ENCODE measurements at places on chromosomes 3 and 15.
A peak's percentile ranks its signal among the peaks of the same experiment; 100 is the strongest.

GRCh38 chr3:173553635-173554280 is 156.2 kb downstream of the NLGN1 start:
- DNase-seq: peak; percentile 78

DNA sequence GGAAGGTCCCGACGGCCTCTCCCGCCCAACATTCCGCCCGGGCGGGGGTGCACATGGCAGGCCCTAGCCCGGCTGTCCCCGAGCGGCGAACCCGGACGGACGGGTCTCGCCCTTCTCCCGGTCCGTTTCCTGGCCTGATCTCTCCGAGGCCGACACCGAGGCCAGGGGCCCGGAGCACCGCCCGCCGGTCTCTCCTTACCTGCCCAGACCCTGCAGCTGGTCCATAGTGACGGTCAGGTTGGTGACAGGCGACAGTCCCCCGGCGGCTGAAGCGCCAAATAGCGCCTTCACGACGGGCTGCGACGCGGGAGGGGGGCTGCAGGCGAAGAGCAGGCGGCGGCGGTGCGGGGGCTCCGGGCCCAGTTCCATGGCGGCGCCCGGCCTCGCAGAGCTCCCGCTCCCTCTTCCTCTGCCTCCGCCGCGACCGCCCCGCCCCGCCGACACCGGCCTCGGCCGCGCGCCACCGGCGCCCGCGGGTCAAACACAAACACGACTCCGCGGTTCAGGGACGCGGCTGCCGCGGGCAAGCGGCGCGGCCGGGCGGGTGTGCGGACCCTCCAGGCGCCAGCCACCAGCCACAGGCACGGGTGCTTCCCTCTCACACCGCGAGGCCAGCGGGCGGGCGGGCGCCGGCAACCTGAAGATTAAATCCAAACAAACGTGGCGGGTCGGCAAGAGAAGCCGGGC is 495 bp downstream of the CDC25A start:
- DNase-seq: no peak

GRCh38 chr3:26550413-26550812 is 72.2 kb upstream of the LRRC3B start:
- no peak for DNase-seq

DNA sequence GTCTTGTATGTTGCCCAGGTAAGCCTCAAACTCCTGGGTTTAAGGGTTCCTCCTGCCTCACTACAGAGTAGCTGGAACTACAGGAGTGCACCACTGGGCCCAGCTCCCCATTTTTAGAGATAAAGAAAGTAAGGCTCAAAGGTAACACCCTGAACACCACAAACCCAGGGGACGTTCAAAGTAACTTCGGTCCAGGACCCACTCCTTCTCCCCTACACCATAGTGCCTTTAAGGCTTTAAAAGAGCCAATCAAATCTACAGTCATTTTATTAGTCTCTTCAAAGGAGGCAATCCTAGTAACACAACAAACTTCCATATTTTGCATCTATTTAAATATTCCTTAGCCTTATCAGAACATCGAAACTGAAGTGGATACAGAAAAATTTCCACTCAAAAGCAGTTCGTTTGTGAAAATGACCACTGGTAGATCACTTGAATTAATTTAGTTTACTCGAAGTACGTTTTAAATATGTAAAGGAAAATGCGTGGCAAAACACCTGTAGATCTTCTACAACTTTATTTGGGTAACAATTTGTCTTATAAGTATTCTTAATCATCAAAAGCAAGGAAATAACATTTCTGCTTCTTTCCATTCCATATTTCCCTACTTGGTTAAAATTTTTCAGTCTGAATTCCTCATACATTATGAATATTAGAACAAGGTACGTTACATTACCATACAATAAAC is 1.8 kb downstream of the STAG1 start:
- DNase-seq: peak; percentile 44

GRCh38 chr3:133962849-133963248 is 66.9 kb downstream of the SLCO2A1 start:
- no peak for DNase-seq

DNA sequence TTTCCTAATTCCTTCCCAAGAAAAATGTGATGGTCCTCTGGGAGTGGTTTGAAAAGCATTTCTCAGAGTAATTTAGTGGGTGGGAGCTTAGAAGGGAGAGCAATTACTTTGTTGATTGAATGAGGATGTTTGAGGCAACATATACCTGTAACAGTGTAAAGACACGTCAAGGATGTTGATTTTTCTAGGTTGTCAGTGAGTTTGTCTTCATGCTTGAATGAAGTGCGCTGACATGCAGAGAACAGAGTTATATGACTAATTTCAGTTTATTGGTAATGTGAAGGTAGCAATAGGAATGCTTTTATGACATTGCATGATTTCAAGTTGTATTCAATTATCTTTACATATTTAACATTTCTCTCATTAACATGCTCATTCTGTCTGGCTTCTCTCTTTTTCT is 286.9 kb downstream of the NFKBIZ start:
- no peak for DNase-seq

- DNase-seq: no peak
Observed at GRCh38 chr3:107068980-107069379, 308.3 kb upstream of the CCDC54 start.

DNA sequence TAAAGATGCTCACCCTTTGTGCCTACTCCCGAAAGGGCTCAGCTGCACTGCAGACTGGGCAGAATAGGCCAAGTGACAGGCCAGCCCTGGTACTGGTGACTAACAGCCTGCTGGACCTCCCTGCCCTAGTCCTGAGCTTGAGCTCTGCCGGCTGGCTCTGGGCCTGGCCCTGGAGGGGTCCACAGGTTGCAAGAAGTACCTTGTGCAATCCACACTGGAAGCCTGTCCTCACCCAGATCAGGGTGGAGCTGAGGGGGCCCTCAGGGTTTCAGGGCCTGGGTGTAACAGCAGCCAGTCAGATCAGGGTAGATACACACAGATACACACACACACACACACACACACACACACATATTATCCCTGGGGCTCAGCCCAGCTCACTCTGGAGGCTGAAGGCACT is 27.3 kb upstream of the PLA2G4D start:
- no peak for DNase-seq

GRCh38 chr3:113966172-113966571 is 18.4 kb downstream of the ZDHHC23 start:
- DNase-seq: no peak

- no peak for DNase-seq
Observed at GRCh38 chr3:312911-313310, 116.3 kb downstream of the CHL1 start.

DNA sequence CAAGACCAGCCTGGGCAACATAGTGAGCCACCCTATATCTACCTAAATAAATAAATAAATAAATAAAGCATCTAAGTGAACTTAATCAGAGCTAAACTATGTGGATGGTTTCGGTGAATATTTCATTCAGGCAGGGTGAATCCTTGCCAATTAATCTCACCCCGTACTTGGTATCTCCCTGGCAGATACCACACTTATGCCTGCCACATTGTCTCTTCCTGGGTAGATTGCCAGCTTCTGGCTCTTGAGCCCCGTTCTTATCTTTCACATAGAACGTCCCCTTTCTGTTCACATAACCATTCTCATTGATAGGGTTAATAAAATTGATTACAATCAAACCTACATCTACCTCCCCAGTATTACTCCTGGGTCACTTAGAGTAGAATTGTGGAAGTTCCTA is 7.0 kb downstream of the SNAP23 start:
- no peak for DNase-seq

- peak; percentile 58 for DNase-seq
Observed at GRCh38 chr15:57440799-57441198, 64.5 kb downstream of the CGNL1 start.

GRCh38 chr15:68313501-68314410 is 36.2 kb downstream of the FEM1B start:
- no peak for DNase-seq

GRCh38 chr3:25378786-25379311 is 49.2 kb upstream of the RARB start:
- DNase-seq: no peak

GRCh38 chr15:70763950-70764730 is 782 bp upstream of the UACA start:
- no peak for DNase-seq

DNA sequence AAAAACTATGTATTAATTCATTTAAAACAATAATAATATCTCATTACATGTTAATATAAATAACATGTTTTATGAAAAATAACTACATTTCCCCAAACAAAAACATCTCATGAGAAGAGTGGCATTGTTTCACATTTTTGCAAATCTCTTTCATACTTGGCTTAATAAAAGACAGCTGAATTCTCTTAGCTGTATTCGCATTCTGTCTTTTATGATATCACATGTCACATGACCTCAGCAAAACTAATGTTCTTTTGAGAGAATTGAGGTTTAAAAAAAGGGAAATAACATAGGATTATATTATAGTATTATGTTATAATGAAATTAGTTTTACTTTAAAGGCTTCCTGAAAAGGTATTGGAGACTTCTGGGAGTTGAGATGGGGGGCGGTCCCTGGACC is 48.4 kb upstream of the SPPL2A start:
- DNase-seq: no peak

All from pons (tissue), 1 donor.